SK-N-SH (cell line): ENCODE measurements at places on chromosomes 13 and 19. TPM values are rescaled to one million over a fixed set of nuclear protein-coding genes. Genes with fewer than 3 reads are reported as not detected.
A peak's percentile ranks its signal among the peaks of the same experiment; 100 is the strongest.

GRCh38 chr19:2782329-2782935 is 641 bp downstream of the SGTA start:
- H3K4me3 ChIP-seq: peak overlapping the region; percentile 93
- H3K27ac ChIP-seq: peak overlapping the region; percentile 69; the same call in 1 of the 2 replicates
- peaks cover 25% of the 10 kb centered on the region; the same call in 1 of the 2 replicates for H3K4me1 ChIP-seq
- H3K27me3 ChIP-seq: no peaks in the 10 kb centered on the region
- DNase-seq: no peak
- no peaks in the 10 kb centered on the region for H3K36me3 ChIP-seq

DNA sequence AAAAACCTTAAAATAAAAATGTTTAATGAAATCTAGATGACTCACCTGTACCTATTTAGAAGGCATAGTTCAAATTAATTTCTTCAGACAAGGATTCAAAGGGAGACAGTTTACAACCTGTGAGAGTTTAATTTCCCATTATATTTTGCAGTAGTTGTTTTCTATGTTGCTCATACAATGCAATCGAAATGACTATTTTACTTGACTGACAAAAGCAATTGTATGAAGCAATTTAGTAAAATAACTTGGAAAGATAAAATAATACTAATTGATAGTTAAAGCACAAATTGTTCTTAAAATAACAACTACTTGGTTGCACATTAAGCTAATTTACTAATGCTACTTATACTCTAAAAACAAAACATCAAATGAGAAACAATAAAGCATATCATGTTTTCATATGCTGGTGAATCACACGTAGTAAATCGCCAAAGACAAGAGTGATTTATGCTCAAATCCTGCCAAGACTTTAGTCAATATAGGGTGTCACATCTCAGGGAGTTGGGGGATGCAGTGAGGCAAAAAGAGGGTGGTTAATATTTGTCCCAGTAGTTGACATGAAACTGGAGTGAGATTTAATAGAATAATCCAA is 6.4 kb downstream of the DACH1 start:
- 0 out of 2 replicates have a peak, but pooled peaks cover 8% of the 10 kb centered on the region for H3K27me3 ChIP-seq
- no peaks in the 10 kb centered on the region for H3K36me3 ChIP-seq
- DNase-seq: no peak
- peaks cover 2% of the 10 kb centered on the region for H3K4me1 ChIP-seq
- no peak overlapping the region for H3K4me3 ChIP-seq

The LMTK3 gene
- polyA plus RNA-seq: 2.0 and 3.2 TPM in 2 replicates

The LPAR2 gene
- 4.3 and 4.5 TPM in 2 replicates for polyA plus RNA-seq

DNA sequence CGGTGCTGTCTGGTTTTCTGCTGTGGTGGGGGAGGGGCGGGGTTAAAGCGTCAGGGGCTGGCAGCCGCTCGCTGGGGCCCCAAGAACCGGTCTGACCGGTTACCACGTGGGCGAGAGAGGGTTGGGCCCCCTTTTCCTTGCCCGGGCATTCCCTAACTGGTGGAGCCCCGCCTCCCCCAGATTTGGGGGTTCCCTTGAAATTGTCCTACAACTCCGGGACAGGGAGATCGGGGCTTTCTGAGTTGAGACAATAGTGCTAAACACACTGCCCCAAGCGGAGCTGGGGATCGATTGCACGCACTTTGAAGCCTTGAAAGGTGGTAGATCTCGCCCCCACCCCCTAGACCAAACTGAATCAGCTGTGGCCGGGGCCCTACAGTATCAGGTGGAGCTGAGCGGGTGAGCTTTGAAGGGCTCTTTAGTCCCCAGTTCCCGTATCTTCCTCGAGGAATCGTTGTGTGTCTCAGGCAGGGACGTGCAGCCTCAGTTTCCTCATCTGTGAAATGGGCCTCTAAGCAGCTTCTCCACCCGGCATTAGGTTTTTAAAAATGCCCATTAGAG is 4.8 kb downstream of the IER2 start:
- peak overlapping the region; percentile 99 for H3K27ac ChIP-seq
- DNase-seq: peak; percentile 61
- H3K36me3 ChIP-seq: no peaks in the 10 kb centered on the region; the same call in 1 of the 2 replicates
- peak overlapping the region; percentile 90 for H3K4me3 ChIP-seq

GRCh38 chr19:43430142-43430710 is 15.5 kb downstream of the TEX101 start:
- H3K27me3 ChIP-seq: peaks cover 10% of the 10 kb centered on the region; the same call in 1 of the 2 replicates
- DNase-seq: no peak
- H3K4me3 ChIP-seq: no peak overlapping the region
- H3K27ac ChIP-seq: no peak overlapping the region
- no peaks in the 10 kb centered on the region for H3K4me1 ChIP-seq

The PRSS57 gene
- polyA plus RNA-seq: not detected in 2 replicates

GRCh38 chr13:26074706-26075105 is 22.9 kb upstream of the SHISA2 start:
- no peaks in the 10 kb centered on the region for H3K4me1 ChIP-seq
- no peaks in the 10 kb centered on the region for H3K36me3 ChIP-seq
- H3K27me3 ChIP-seq: no peaks in the 10 kb centered on the region
- H3K27ac ChIP-seq: no peak overlapping the region
- DNase-seq: no peak
- H3K4me3 ChIP-seq: no peak overlapping the region

The ZNF77 gene
- 4.4 and 6.6 TPM in 2 replicates for polyA plus RNA-seq
